ENCODE measurements at places on chromosomes 1 and 21. TPM values are rescaled to one million over a fixed set of nuclear protein-coding genes. Genes with fewer than 3 reads are reported as not detected.

GRCh38 chr1:213983493-213984386 is 4.0 kb upstream of the PROX1 start:
- no peak overlapping the region for H3K27ac ChIP-seq
- H3K36me3 ChIP-seq = no peaks in the 10 kb centered on the region
- H3K4me1 ChIP-seq = peaks cover 3% of the 10 kb centered on the region
- no peak overlapping the region for H3K4me3 ChIP-seq
- peaks cover 51% of the 10 kb centered on the region for H3K27me3 ChIP-seq

GRCh38 chr1:33152685-33153432 is 29.0 kb downstream of the TRIM62 start:
- H3K4me3 ChIP-seq = no peak overlapping the region
- no peaks in the 10 kb centered on the region for H3K27me3 ChIP-seq
- no peak for DNase-seq
- peaks cover 10% of the 10 kb centered on the region for H3K36me3 ChIP-seq

DNA sequence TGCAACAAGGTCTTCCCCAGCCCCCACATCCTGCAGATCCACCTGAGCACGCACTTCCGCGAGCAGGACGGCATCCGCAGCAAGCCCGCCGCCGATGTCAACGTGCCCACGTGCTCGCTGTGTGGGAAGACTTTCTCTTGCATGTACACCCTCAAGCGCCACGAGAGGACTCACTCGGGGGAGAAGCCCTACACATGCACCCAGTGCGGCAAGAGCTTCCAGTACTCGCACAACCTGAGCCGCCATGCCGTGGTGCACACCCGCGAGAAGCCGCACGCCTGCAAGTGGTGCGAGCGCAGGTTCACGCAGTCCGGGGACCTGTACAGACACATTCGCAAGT is 3.8 kb downstream of the ZBTB18 start:
- H3K36me3 ChIP-seq = peaks cover 40% of the 10 kb centered on the region
- no peaks in the 10 kb centered on the region for H3K27me3 ChIP-seq
- H3K4me3 ChIP-seq = no peak overlapping the region
- peak; percentile 43 for DNase-seq
- H3K27ac ChIP-seq = no peak overlapping the region

DNA sequence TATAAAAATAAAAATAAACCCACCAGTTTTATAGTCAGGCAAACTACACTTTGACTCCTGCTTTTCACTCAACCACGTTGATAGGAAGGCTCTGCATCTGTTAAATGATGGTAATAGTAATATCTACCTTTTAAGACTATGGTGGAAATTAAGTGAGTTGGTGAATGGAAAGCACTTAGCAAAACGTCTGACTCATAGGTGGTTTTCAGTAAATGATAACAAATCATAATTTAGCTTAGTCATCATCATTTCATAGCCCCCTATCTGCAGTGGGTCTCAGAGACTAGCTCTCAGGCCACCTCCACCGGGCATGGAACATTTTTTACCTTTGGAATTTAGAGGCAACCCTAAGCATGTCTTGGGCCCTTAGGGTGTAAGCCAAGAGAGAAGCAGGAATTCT is 160.0 kb downstream of the PDE4B start:
- no peak for DNase-seq
- H3K4me3 ChIP-seq = no peak overlapping the region
- H3K36me3 ChIP-seq = no peaks in the 10 kb centered on the region
- H3K27me3 ChIP-seq = no peaks in the 10 kb centered on the region
- H3K27ac ChIP-seq = no peak overlapping the region

GRCh38 chr1:166353213-166353612 is 186.4 kb upstream of the FAM78B start:
- H3K36me3 ChIP-seq = no peaks in the 10 kb centered on the region
- H3K4me1 ChIP-seq = no peaks in the 10 kb centered on the region
- DNase-seq = no peak
- H3K4me3 ChIP-seq = no peak overlapping the region
- H3K27ac ChIP-seq = no peak overlapping the region

DNA sequence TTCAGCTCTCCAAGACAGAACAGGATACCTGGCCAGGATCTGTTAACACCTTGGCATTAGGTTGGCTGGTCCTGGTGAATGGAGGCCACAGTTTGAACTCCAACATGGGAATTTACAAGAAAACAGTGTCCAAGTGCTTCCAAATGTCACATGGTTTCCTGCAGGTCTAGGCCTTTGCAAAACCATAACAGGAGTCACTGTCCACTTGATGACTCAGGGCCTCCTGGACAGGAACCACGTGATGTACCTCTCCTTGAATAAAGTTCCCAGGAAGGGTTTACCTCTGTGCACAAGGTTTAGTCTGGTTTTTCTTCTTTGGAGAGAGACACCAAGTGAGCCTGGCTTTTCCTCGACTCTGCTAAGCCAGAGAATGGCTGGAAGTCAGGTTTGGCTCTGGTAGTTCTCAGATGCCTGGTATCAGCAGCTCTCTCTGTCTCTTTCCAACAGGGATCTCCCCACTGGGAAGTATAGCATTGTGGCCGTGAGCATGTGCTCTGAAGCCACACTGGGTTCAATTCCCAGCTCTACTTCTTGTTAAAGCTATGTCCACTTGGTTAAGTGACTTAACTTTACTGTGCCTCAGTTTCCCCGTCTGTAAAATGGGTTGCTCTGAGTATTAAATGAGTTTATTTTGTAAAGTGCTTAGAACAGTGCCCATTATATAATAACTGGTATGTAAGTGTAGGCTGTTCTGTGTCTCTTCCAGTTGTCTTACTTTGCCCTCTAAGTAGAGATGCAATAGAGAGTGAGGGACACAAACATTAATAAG is 27.3 kb upstream of the TMEM61 start:
- peaks cover 25% of the 10 kb centered on the region for H3K4me1 ChIP-seq
- H3K27me3 ChIP-seq = no peaks in the 10 kb centered on the region
- no peaks in the 10 kb centered on the region for H3K36me3 ChIP-seq
- no peak for DNase-seq

GRCh38 chr1:57976216-57976615 is 552.4 kb upstream of the DAB1 start:
- no peak overlapping the region for H3K27ac ChIP-seq
- no peaks in the 10 kb centered on the region for H3K27me3 ChIP-seq
- no peaks in the 10 kb centered on the region for H3K4me1 ChIP-seq
- H3K36me3 ChIP-seq = no peaks in the 10 kb centered on the region
- H3K4me3 ChIP-seq = no peak overlapping the region
- DNase-seq = no peak

DNA sequence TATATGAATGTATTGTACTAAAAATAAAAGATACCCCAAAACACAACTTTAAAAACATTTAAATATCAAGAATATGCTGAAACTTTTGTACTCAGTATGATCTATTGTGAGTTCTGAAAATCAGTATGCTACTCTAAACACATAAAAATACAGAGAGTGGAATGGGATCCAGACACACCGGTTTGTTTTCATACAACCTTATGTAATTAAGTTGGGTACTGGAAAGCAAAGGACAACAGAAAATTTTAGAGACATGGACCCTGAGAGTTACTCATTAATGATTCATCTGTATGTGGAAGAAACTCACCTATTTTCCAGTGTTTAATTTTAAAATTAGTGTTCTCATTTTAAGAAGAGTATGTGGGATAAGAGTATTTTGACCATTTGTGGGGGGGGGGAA is 927 bp upstream of the CFHR3 start:
- H3K4me3 ChIP-seq = no peak overlapping the region
- H3K27me3 ChIP-seq = no peaks in the 10 kb centered on the region
- H3K4me1 ChIP-seq = no peaks in the 10 kb centered on the region
- no peaks in the 10 kb centered on the region for H3K36me3 ChIP-seq
- no peak for DNase-seq

- H3K36me3 ChIP-seq = peaks cover 30% of the 10 kb centered on the region
- H3K4me1 ChIP-seq = no peaks in the 10 kb centered on the region
- H3K27me3 ChIP-seq = no peaks in the 10 kb centered on the region
- no peak for DNase-seq
- no peak overlapping the region for H3K27ac ChIP-seq
Measured at GRCh38 chr1:207336559-207337467, 15.3 kb downstream of the CD55 start.

DNA sequence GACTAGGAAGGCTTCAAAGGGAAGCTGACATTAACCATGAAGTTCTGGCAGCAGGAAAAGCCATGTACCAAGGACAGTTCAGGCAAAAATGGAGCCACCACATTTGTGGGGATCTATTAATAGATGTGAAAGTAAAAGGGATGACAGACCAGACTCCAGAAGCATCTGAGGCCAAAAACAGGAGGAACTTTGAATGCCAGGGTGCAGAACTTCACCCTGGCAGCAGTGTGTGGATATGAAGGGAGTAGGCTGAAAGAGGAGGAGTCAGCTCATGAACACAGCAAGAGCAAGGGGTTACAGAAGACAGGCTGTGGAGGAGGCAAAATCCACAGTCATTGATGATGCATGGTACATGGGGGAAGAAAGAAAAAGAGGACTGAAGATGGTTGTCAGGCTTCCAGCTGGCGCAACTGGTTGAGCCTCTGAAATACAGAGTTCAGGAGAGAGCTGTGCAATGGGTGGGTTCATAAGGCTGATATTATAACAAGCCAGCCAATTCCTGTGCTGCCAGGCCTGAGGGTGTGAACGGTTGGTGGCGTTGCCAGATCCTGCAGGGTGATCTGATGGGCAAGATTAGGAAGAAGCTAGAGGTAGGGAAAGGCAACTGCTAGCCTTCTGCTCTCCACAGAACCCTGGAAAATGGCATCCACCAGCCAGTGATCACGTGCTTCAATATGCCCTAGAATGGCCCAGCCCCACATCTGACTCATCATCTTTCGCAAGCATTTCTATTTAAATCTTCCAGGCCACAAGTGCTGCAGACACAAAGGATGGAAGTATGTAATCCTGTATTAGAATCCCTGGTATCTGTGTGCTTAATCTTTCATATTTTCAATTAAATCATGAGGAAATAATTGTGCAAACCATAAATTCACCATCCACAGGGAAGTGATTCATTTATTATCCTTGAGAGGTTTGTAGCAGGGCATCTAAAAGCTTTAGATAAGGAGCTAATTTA is 81.9 kb downstream of the SLC25A24 start:
- H3K27ac ChIP-seq = no peak overlapping the region
- no peak overlapping the region for H3K4me3 ChIP-seq
- 0 out of 2 replicates have a peak, but pooled peaks cover 10% of the 10 kb centered on the region for H3K27me3 ChIP-seq
- no peaks in the 10 kb centered on the region for H3K36me3 ChIP-seq
- no peaks in the 10 kb centered on the region for H3K4me1 ChIP-seq
- DNase-seq = no peak

DNA sequence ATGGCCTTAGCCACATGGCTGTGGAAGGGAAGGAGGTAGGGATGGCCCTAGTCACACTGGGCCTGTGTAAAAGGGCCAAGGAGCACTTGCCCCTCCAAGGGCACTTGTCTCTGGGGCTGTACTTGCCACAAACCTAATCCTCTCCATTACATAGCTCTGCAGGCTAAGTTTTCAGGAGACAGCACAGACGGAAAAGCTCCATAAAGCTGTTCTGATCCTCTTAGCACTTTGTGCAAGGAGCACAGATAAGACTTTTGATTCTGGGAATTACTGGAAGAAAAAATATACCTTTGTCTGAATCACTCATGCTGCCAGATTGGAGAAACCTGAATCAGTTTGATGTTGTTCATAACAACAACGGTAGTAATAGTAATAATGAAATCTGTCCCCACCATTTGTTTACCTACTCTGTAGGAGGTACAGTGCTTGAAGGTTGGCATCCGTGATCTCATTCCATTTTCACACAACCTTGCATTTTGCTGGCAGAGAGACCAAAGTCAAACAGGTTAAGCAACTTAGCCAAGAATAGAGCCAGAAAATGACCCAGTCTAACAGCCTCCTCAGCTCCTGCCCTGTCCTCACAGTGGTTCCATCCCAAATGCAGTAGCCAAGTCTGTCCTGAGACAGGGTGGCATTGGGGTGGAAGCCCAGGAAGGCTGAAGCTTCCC is 207.1 kb downstream of the ROR1 start:
- no peaks in the 10 kb centered on the region for H3K27me3 ChIP-seq
- no peaks in the 10 kb centered on the region for H3K36me3 ChIP-seq
- H3K4me1 ChIP-seq = peaks cover 18% of the 10 kb centered on the region
- DNase-seq = no peak
- H3K27ac ChIP-seq = no peak overlapping the region

GRCh38 chr1:46278807-46279206 is 24.6 kb downstream of the LRRC41 start:
- no peaks in the 10 kb centered on the region for H3K4me1 ChIP-seq
- H3K4me3 ChIP-seq = no peak overlapping the region
- no peaks in the 10 kb centered on the region for H3K27me3 ChIP-seq
- H3K36me3 ChIP-seq = peaks cover 96% of the 10 kb centered on the region
- no peak overlapping the region for H3K27ac ChIP-seq
- no peak for DNase-seq

- no peaks in the 10 kb centered on the region for H3K36me3 ChIP-seq
- no peak for DNase-seq
- no peak overlapping the region for H3K27ac ChIP-seq
Measured at GRCh38 chr1:8539683-8540082, 221.8 kb downstream of the SLC45A1 start.

DNA sequence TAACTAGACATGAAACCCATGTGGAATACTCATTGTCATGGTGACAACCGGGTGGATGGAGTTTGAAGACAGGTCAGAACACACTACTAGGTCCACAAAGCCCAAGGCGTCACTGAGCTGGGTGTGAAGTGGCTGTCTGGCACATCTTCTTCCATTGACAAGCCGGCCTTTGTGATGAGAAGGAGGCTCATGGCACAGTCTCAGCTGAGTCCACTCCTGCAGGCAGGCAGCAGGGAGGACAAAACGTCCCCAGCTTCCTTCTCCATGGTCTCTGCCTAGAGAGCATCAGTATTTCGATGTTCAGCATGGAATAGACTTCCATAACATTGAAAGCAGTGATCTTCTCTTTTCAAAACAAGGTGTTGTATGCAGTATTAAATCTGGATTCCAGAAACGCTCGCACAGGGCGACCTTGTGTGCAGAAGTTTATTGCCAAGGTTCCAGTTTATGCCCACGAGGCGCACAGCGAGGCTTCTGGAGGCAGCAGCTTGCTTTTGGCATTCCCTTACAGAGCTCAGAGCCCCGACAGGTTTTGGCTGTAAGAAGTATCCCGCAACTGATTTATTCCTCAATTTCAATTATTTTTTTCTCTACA is 104.2 kb downstream of the SIM2 start:
- no peaks in the 10 kb centered on the region for H3K27me3 ChIP-seq
- 0 out of 2 replicates have a peak, but pooled peaks cover 2% of the 10 kb centered on the region for H3K36me3 ChIP-seq
- H3K4me1 ChIP-seq = peaks cover 24% of the 10 kb centered on the region
- no peak overlapping the region for H3K4me3 ChIP-seq
- no peak overlapping the region for H3K27ac ChIP-seq

DNA sequence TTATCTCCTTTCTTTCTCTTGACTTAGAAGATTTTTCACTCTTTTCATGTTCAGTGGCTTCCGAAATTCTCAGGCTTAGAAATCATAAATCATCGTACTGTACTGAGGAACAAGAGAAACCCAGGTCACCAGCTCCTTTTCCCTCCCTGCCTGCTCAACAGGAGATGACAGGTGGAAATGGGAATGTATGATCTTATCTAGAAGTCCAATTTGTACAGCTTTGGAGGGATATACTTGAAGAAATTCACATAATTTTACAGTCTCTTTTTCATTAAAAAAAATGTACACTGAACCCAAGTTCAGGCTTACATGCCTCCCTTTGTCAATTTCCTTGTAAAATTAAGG is 11.7 kb downstream of the EVA1C start:
- H3K27me3 ChIP-seq = no peaks in the 10 kb centered on the region
- H3K4me1 ChIP-seq = peaks cover 58% of the 10 kb centered on the region
- H3K36me3 ChIP-seq = peaks cover 3% of the 10 kb centered on the region
- DNase-seq = no peak
- H3K4me3 ChIP-seq = no peak overlapping the region

Gene RAB25
- not detected for total RNA-seq

Gene CFHR5
- not detected for total RNA-seq

Gene TTC34
- 0.06 TPM for total RNA-seq

Gene AMY1C
- not detected for total RNA-seq

Gene UHMK1
- total RNA-seq = 133 TPM

Gene CYYR1
- total RNA-seq = 22.3 TPM
